ENCODE measurements at places on chromosomes 3 and 15.
A peak's percentile ranks its signal among the peaks of the same experiment; 100 is the strongest.

- peak; percentile 73 for DNase-seq
Observed at GRCh38 chr3:149473357-149474249, 894 bp upstream of the TM4SF4 start.

- DNase-seq = no peak
Observed at GRCh38 chr15:81331600-81331999, 7.7 kb upstream of the STARD5 start.

GRCh38 chr3:9207116-9207763 lies 42.2 kb downstream of the SRGAP3 start:
- DNase-seq = no peak

- no peak for DNase-seq
Observed at GRCh38 chr3:132292042-132292441, 25.2 kb upstream of the ACP3 start.

DNA sequence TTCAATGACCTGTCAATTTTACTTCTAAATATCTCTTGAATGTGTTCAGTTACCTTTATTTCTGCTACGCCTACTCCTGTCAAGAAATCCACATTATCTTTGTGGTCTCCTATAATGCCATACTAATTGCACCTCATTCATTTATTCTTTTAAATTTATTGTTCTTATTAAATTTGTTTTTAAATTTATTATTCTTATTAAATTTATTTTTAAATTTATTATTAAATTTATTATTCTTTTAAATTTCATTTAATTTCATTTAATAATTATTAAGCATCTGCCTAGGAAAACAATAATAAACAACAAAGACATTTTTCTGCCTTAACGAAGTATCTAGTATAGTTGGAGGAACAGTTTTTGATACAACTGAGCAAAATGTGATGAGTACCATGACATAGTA lies 211.7 kb downstream of the ZPLD1 start:
- no peak for DNase-seq

GRCh38 chr3:61297821-61298220 lies 46.6 kb upstream of the FHIT start:
- no peak for DNase-seq

DNA sequence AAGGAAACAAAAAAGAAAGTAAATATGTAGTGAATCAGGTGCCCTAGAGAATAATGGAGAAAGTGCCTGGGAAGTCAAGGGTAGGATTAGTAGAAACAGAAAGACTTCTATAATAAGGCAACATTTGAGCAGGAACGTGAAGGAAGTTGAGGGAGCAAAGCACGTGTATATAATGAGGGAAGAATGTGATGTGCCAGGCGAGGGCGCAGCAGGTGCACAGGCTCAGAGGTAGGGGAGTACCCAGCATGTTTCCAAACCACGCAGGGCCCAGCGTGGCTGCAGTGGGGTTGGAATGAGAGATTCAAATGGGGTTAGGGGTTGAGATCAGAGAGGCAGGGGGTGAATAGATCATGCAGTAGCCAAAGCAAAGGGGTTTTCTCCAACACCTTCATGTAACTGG lies 91.9 kb upstream of the VGLL4 start:
- DNase-seq = no peak

- DNase-seq = no peak
Observed at GRCh38 chr3:58101499-58102389, 93.5 kb downstream of the FLNB start.
